ENCODE measurements at places on chromosomes 5 and 9. TPM values are rescaled to one million over a fixed set of nuclear protein-coding genes. Genes with fewer than 3 reads are reported as not detected.

- H3K4me3 ChIP-seq = peak overlapping the region; percentile 17
- peaks cover 19% of the 10 kb centered on the region for H3K4me1 ChIP-seq
- H3K27me3 ChIP-seq = no peaks in the 10 kb centered on the region
- DNase-seq = peak; percentile 68
- H3K27ac ChIP-seq = peak overlapping the region; percentile 31
Measured at GRCh38 chr9:121373011-121373729, 3.1 kb upstream of the STOM start.

Gene FOXD4L5
- not detected for total RNA-seq

GRCh38 chr9:80326105-80326504 lies 754.3 kb downstream of the TLE4 start:
- no peaks in the 10 kb centered on the region for H3K27me3 ChIP-seq
- DNase-seq = no peak
- no peak overlapping the region for H3K4me3 ChIP-seq
- no peaks in the 10 kb centered on the region for H3K4me1 ChIP-seq

DNA sequence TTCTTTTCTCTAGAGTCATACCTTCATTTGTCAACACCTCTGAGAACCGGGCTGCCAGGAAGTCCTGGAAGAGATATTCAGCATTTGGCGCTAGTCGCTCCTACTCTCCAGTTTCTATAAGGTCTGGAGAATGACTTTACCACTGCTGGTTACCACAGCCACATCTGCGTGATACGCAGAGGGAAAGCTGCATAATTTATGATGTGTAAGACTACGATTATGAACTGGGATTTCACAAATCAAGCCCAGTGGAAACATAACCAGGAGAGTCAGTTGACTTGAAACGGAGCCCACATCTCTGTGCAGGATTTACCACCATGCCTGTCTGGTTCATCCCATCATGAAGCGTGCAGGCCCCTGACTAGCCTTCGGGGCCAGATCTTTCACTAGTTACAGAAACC lies 72.6 kb downstream of the FGF1 start:
- no peaks in the 10 kb centered on the region for H3K36me3 ChIP-seq
- 0 out of 2 replicates have a peak overlapping the region, but pooled peaks have one; percentile 14 for H3K4me3 ChIP-seq
- H3K4me1 ChIP-seq = peaks cover 43% of the 10 kb centered on the region

Gene CCL27
- not detected for total RNA-seq

Measured in GM23248 (cell line).